ENCODE measurements at places on chromosomes 2 and 18.

DNA sequence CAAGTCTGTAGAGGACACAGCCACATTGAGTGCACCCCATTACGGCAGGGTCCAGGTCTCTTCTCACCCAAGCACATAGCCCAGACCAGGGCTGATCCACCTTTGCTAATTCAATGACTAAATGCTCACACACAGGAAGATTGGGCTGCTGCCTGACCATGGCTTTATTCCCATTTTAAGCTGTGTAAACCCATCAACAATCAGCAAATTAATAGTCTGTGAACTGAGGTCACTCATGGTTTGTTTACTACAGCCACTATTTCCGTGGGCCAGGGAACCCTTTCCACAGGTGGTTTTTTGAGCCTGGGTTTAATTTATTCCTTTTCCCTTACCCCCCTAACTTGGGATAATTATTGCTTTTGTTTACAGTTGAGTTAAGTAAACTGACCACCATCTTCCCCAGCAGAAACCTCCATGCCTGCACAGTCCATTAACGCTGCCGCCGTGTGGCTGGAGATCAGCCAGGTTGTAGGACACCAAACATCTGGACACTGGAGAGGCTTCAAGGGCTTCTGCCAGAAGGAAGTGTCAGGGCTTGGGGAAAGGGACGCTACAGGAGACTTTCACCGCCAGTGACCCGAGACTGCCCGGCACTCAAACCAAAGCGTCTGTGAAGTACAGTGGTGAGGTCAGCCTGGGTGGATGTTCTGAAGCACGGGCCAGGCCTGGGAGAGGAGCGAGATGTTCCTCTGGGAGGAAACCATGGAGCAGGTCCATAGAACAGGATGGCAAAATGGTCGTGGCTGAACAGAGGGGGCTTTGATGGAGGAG lies 282.9 kb downstream of the DYSF start:
- DNase-seq: no peak

DNA sequence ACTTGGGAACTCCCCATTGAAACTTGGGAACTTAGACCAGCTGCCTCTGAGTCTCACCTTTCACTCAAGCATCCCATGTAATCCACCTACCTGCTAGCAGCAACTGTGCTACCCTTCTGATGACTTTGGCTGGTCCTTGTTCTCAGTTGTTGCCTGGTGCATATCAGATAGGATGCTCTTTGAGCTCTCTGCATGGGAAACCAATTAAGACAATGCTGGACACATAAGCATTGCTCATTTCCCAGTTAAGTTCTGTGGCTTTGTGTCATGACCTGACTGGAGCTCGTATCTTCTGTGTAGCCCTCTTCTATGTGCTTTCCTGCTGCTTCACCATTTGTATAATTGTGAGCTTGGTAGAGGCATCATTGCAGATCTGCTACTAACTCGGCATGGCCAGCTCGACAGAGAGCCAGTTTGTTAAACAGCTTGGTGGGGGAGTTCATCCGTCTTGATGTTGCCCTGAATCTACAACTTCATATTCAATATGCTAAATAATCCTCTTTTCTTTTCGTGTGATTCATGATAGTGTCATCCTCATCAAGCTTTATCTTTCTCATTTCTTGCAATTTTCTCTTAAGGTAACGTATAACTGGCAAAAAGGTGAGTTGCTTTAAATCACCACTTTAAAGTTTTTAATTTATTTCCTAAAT lies 447.5 kb upstream of the SLC14A2 start:
- no peak for DNase-seq

DNA sequence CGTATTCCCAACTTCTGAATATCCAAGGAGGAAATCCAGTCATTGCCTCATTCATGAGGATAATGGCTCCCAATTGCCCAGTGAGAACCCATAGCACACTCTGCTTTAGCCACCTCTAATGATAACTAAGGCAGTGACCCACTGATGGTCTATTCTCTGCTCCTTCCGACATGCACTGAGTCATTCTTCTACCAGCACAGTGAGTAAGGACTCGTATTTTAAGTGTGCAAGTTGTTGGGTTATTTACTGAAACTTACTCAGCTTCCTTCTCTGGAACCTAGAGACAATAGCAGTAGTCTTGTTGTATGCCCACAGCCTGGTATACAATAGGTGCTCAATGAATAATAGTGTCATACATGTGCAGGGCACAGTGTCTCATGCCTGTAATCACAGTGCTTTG lies 81.1 kb upstream of the ZNF397 start:
- DNase-seq: no peak

DNA sequence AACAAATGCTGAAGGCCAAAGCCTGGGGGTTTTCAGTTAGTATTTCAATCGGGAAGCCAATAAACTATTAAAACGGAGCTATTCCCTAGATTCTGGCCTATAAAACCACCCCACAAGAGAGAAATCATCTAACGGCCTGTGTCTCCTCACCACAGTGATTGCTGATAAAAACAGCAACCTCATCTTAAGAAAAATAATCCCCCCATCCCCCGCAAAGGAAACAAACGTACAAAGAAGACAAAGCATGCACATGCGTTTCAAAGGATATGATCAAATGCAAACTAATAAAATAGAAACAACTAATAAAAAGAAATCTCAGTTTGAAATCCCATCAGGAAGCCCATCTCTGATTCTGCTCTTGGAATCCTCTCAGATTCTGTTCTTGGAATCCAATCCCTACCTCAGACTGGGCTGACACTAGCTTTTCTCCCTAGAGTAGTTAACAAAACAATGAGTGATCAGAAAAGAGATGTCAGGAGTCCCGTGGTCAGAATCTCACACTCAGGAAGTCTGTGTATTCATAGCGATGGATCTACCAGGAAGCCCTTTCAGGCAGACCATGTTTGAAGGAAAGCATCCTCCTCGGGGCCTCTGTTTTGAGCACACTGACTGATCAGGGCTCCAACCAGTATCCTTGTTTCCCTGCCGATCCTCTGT lies 150.7 kb downstream of the THADA start:
- no peak for DNase-seq

- DNase-seq: no peak
These were observed 6.3 kb upstream of the SFT2D3 start for GRCh38 chr2:127694986-127695385.

DNA sequence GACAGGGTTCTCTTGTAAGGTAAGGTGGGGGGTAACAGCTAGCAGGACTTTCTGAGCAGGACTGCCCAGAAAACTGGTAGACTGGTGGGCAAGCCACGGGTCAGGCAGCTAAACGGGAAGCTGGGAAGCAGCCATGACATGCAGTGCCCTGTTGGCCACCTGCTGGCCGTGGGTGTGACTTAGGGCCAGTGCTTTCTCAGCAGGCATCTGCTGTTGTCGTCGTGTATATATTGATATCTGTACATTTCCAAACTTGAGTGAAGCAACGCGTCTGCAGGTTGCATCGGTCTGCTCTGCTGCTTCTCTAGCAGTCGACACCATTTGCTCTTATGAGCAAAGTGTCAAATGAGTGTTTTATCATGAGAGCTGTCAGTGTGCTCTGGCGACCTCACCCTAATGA lies 31.0 kb downstream of the COA5 start:
- no peak for DNase-seq

DNA sequence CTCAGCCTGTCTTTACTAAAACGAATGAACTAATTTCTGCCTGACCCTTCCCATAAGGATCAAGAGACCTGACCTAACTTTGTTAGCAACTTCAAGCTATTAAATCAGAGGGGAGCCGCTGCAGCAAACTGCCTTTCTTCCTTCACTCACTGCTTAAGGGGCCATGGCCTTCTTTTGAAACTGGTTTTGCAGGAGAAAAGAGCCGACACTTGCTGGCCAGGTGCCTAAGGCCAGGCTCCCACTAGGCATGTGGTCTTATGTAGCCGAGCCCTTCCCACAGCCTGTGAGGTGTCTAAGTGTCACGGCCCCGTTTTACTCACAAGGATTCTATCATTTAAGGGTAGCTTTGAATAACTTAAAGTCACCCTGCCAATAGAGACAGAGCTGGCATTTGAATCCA lies 130.8 kb downstream of the ZNF236 start:
- no peak for DNase-seq

DNA sequence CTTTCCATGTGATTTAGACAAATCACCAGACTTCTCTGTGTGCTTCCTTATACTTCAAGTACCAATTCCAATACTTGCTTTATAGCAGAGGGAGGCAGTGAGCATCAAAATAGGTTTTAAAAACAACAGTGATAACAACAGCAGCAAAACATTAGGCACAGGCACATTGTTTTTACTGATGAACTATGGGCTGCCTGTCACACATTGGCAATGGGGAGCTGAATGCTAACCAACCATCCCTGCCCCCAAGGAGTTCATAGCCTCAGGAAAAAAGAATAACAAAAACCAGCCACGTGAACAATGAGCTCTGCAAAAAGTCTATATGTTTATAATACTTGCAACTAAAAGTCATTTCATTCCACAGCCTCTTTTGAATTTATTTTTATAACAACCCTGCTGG lies 287.9 kb upstream of the TRIB2 start:
- DNase-seq: no peak

DNA sequence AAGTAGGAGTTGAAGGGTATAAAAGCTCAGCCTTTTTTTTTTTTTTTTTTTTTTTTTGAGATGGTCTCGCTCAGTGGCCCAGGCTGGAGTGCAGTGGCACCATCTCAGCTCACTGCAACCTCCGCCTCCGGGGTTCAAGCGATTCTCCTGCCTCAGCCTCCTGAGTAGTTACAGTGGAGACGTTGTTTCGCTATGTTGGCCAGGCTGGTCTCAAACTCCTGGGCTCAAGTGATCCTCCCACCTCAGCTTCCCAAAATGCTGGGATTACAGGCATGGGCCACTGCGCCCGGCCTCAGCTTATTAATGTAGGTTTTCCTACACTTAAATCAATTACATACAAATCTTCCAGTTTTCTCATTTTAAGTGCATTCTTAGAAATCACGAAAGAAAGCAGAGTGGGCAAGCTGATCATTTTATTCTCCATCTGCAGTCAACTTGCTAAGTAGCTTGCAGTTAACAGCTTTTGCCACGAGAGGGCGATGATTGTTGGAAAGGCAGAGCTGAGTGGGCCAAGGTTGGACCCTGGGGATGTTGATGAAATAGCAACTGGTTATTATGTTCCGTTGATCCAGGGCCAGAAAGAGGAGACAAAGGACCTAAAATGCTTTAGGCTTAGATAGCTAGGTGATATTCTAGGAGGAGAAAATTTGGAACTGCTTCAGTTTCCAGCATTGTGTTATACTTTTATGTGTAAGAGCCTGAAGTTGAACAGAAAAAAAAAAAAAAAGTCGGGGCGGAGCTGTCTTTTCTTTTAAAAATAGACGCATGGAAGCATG lies 234.4 kb upstream of the EPAS1 start:
- DNase-seq: peak; percentile 80

- DNase-seq: no peak
These were observed 96.0 kb downstream of the HNMT start for GRCh38 chr2:138060301-138060635.

DNA sequence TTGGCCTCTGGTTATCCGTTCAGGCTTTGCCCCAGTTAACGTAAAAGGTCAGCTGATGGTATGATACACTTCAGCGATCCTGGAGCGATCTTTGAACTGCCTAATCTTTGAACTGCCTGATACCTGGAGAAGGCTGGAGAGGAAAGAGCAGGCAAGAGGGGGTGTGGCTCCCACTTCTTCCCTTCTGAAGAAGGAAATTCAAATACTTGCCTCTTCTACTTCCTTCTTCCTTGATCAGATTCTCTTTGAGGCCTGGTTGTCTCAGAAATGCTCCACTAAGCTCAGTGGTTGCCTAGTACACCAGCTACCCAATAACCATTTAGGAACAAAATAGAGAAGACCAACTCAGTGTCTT lies 619 bp downstream of the GALM start:
- peak; percentile 66 for DNase-seq

Measured in HepG2 (cell line).